Ovary (tissue), 10 donors: ENCODE measurements at places on chromosomes 7 and 10.

DNA sequence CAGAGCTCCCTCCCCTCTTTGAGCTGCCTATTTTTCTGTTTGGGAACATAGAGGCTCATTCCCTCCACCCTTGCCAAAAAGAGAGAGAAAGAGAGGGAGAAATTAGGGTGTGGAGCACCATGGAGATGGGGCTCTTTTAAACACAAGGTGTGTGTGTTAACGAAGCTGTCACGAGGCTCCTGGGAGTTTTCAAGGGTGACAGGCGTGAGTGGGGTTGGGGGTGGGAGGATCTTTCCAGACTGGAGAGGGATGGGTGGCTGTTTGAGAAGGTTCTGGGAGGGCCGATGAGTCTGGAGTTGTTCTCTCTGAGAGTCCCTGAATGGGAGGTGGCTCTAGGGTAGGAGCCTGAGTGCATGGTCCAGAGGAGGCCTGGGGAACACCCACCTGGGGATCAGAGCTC lies 45.0 kb downstream of the PALD1 start:
- DNase-seq: no peak

DNA sequence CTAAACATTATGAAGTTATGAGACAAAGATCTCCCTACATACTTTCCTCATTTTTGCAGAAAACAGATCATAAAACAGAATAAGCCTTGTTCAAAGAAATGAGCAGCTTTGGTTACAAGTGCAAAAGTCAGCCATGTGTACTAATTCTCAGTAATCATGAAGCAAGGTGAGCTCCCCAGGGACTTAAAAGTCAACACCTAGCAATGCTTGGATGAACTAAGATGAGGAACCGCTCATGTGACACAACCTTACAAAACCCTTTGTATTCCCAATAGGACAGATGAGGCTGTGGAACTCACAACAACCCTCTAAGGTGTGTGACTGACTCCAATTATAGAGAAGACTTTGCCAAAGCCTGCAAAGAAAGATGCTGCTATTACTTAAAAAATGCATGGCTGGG lies 154.5 kb downstream of the SLC25A13 start:
- DNase-seq: no peak

DNA sequence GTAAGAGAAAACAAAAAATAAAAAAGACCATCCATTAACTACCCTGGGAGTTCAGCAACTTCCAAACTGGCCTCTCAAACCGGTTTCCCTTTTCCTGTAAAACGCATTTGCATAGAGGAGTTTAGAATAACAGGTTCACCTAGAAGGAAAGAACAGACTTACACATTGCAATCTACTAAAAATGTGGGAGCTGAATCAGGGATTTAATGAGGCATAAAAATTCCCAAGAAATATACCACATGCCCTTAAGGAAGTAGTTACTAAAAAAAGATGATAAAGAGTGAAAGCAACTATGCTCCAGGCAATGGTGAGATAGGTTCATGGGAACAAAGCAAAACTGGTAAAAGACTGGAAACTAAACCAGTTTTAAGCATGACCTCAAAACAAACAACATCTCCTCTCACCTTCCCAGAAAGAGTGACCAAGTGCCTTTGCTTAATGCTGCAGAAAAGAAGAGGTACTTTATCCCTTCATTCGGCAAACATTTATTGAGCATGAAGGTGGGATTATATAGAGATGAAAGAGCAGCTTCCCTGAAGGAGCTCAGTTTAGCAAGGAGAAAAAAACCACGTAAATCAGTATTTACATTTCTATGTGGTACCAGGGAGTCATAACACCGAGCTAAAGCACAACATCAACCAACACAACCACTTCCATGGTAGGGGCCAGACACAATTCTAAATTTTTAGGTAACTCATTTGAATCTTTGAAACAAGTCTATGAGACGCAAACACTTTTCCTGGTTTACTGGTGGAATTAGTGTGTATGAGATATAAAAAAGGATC lies 152.8 kb downstream of the SGMS1 start:
- DNase-seq: no peak

DNA sequence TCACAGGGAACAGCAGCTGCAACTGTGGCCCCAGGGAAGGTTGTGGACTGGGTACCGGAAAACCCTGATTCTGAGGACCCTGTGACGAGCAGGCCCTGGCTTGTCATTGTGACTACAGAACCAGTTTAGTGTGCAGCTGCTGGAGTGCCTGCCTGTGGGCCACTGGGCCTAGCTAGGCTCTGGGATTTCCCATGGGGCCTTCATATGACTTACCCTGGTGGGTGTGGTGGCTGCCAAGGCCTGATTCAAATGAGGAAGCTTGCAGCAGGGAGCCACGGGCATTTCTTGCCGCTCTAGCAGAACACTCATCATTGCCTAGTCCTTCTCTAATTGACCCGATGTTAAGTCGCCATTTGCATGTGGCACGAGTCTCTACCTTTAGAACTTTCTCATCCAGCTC lies 14.7 kb upstream of the CAMK2G start:
- DNase-seq: no peak

- DNase-seq: no peak
These were observed 38.2 kb upstream of the PFKFB3 start for GRCh38 chr10:6164271-6165095.

GRCh38 chr7:142696456-142697179 lies 52.7 kb upstream of the PRSS1 start:
- DNase-seq: no peak

DNA sequence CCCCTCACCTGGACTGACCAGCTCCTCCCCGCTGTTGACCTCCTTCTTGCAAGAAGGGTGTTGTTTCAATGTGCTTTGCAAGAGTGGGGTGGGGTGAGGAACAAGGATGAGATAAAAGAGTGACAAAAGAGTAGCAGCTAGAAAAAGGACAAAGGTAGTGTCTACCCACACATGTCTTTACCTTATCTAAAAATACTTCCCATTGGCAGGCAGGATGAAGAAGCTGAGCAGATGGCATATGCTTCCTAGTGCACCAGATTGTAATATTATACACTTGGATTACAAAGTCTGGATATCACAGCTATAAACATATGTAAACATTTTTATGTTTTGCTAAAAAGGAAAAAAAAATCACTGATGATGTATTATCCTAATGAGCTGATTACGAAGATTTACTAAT lies 34.5 kb downstream of the CHN2 start:
- DNase-seq: no peak

GRCh38 chr10:87559392-87559791 lies 54.7 kb downstream of the MINPP1 start:
- DNase-seq: no peak

GRCh38 chr10:29210266-29210868 lies 78.5 kb upstream of the LYZL1 start:
- DNase-seq: no peak

DNA sequence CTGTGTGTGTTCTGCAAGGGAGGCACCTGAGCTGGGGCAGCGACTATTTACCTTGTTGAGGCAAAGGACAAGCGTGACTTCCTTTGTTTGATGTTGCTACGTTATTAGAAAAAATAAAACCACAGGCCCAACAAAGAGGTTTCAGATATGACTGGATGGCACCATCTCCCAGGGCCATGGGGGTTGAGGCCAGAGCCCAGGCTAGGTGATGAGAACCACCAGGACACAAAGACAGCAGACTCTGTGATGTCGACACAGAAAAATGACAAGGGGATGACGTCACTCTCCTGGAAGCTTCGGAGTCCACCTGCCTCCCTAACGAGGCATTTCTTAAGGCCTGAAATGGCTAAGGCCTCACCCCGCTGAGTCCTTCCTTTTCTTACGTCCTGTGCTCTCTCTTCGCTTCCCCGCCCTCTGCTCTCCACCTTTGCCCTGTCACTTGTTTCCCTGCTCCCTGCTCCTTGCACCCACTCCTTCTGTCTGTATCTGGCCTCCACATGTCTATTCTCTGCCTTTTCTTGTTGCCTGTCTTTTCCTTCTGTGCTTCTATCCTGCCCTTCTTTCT lies 83.0 kb upstream of the ADRB1 start:
- DNase-seq: no peak

GRCh38 chr10:3268025-3268424 lies 95.4 kb upstream of the PITRM1 start:
- no peak for DNase-seq

DNA sequence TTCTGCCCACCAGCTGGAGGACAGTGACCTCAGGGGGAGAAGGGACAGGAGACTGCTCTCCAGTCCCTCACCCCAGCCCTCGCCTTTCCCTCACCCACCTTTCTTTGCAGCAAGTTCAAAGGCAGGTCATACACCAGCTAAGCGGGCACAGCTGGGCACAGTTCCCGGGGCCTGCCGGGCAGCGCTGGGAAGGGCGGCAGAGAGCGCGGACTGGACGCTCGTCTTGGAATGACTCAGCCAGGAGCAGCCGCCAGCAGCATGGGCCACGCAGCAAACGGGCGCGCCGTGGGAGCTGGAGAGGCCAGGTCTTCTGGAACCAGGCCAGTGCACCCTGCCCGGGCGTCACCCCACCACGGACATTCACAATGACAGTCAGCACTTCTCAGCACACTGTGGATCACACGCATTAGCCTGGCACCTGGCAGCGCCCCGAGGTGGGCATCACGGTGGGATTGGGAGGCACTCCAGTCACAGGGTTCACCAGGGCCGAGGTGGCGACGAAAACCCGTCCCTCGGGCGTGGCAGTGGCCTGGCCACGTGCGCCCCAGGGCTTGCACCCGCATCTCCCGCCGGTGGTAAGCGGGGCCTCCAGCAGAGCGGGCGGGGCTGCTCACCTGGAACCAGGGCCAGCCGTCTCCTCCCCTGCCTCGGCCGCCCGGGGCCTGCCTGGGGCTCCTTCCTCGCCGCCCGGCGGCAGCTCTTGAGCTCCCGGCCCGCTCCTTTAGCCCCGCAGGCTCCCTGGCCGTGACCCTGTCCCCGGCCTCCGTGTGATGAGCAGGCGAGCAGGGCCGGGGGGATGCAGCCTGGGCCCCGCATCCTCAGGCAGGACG lies 29.0 kb upstream of the WDFY4 start:
- DNase-seq: peak; percentile 42

- no peak for DNase-seq
These were observed 28.6 kb downstream of the CASTOR2 start for GRCh38 chr7:74993121-74993520.

GRCh38 chr7:100175296-100175935 lies 1.8 kb downstream of the GPC2 start:
- DNase-seq: no peak

- DNase-seq: no peak
These were observed 143.0 kb downstream of the TSPAN12 start for GRCh38 chr7:120714945-120715344.

DNA sequence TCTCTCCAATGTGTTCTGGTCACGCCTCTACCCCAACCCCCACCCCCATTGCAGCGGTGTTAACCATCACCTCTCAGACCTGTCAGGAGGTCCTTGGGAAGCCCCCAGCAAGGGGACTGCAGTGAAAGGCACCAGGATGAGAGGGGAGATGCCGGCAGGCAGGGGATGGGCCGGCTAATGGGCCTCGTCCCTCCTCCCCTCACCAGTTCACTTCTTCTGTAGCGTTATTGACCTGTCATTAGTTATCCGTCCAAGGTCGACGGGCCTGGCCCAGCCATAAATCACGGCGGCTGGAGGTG lies 18.8 kb downstream of the POLL start:
- DNase-seq: no peak

- DNase-seq: no peak
These were observed 4.6 kb upstream of the C10orf95 start for GRCh38 chr10:102455893-102456471.

DNA sequence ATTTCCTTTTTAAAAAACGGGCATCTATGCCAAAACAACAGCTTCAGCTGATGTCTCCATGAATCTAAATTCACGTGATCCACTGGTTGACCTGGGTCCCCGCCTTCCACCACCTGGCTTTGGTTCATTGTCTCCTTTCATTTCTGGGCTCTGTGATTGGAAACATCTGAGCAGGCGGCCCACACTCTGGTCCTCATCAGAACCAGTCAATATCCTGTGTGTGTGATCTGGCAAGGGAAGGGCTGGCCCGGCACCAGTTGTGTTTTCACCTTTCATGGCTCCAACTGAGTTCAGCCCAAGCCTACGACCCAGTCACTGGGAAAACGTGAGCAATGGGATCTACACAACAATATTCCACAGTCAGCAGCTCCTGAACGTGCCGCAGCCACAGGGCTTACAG lies 46.2 kb downstream of the PARP12 start:
- no peak for DNase-seq

DNA sequence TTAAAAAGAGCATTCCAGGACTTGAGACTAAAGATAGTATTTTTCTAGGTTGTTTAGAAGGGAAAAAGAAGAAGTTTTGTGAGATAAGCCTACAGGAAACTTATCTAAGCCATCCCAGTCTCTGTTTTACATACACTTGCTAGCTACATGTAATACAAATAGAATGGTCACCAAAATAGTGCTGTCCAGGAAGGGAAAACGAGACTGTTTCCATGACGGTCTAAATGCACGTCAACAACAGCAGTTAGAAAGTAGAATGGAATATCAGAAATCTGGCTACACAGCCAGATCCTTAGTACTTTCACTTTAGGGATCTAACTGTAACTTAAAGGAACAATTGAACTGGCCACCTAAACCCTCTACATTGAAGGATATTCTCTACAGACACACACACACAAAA lies 117.6 kb downstream of the TSPAN12 start:
- DNase-seq: no peak

GRCh38 chr10:125009661-125010161 lies 67.8 kb downstream of the ZRANB1 start:
- peak; percentile 42 for DNase-seq

DNA sequence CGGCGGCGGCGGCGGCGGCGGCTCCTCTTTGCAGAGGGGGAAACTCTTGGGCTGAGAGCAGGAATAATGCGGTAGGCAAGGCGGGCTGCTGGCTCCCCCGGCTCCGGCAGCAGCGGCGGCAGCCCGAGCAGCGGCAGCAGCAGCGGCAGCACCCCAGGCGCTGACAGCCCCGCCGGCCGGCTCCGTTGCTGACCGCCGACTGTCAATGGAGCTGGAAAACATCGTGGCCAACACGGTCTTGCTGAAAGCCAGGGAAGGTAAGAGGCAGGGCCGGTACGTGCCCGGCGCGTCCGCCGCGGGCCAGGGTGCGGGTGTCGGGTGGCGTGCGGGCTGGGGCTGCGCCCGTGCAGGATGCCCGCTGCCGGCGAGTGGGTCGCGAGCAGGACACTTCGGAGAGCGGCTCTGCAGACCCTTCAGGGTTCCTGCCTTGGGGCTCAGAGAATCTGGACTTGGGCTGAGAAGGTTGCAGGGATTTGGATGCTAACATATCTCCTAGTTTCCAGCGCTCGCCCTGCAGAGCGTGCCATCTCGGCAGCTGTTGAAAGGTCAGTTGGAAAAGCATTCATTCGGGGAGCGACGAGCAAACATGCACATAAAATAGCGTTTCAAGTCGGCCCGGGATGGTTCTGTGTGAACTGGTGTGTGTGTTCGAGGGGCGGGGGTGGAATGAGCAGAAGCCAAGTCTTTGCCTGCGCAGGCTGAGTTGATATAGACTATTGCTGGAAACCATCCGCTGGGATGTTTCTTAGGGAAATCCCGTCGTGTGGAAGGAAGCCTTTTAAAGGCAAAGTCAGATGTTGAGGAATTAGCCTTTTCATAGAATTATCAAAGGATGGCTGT lies 562 bp downstream of the GRK5 start:
- DNase-seq: peak; percentile 69
